ENCODE measurements at places on chromosomes 1 and 21.
A peak's percentile ranks its signal among the peaks of the same experiment; 100 is the strongest.

DNA sequence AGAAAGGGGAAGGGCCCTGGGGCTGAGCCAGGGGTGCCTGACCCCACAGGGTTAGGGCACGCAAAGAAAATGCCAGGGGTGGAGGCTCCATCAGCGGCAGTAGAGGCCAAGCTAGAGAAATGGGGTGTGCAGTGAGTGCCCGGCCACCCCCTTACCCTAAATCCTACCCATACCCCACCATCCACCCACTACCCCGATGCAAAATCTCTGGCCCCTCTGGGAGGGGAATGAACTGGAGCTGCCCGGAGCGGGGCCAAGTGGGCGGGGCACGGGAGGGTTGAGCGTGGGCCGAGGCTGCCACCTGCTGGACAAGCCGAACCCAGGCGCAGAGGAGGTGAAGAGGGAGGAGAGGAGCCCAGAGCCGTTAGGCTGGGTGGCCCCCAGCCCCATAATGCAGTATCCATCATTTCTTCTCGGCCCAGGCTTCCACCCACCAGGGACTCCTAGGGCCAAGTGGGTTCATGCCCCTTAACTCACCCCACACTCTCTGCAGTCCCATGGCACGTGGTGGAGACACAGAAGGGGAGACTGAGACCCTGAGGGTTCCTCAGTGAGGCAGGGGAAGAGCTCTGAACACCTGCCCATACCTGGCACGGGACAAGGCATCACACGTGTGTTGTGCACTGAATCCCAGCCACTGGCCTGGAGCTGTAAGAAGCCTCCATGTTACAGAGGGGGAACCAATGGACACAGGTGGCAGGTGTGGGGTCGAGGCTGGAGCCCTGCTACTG is 1.4 kb upstream of the C1QC start:
- DNase-seq = peak; percentile 71
- no peaks in the 10 kb centered on the region for H3K36me3 ChIP-seq
- H3K27ac ChIP-seq = no peak overlapping the region

GRCh38 chr1:3456449-3456963 is 2.0 kb downstream of the ARHGEF16 start:
- H3K27ac ChIP-seq = no peak overlapping the region
- H3K4me1 ChIP-seq = no peaks in the 10 kb centered on the region
- no peak for DNase-seq
- peaks cover 12% of the 10 kb centered on the region for H3K27me3 ChIP-seq
- H3K36me3 ChIP-seq = no peaks in the 10 kb centered on the region

DNA sequence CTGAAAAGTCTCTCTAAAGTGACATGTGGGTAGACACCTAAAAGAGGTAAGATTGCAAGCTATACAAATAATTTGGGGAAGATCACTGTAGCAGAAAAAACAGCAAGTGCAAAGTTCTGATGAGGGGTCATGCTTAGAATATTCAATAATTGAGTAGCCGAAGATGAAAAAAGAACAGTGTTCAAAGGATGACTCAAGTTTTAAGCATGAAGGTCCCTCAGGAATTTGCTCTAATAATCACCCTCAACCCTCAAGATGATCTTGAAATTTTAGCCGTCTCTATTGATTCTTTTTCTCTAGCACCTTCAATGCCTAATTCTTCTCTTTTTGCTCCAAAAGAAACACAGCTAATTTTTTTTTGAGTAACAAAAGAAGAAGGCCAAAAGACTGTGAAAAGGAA is 190.6 kb upstream of the ZNHIT6 start:
- DNase-seq = no peak
- no peaks in the 10 kb centered on the region for H3K27me3 ChIP-seq
- no peak overlapping the region for H3K4me3 ChIP-seq
- no peak overlapping the region for H3K27ac ChIP-seq
- no peaks in the 10 kb centered on the region for H3K36me3 ChIP-seq

DNA sequence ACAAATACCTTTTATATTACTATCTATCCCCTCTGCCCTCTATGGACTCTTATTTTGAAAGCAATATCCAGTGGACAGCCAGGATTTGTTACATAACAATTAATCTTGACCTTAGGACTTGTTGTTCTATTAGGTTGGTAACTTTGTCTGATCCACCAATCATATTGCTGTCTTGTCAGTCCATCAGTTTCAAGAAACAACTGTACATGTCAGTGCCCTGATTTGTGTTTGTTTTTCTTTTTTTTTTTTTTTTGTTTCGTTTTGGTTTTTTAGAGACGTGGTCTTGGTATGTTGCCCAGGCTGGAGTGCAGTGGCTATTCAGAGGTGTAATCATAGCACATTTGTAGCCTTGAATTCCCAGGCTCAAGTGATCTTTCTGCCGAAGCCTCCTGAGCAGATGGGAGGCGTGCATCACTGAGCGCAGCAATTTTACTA is 1.5 kb upstream of the SCP2 start:
- no peaks in the 10 kb centered on the region for H3K36me3 ChIP-seq
- H3K27ac ChIP-seq = no peak overlapping the region
- peaks cover 6% of the 10 kb centered on the region for H3K27me3 ChIP-seq
- peaks cover 22% of the 10 kb centered on the region for H3K4me1 ChIP-seq
- no peak for DNase-seq

DNA sequence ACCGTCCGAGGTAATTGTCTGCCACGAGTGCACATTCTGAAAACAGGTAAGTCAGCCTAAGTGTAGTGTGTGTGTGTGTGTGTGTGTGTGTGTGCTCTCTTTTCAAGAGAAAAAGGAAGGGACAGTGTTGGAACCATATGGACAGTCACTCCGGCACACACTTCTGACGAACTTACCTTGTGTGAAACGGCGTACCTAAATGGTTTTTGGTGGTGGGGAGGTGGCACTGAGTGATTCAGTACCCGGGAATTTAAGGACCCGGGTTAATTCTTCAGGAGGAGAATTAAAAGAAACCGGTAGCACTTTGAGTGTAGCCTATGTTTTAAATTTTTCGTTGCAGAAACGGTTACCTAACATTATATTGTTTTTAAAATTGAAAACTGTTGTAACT is 286 bp downstream of the ODR4 start:
- peak overlapping the region; percentile 99 for H3K4me3 ChIP-seq
- no peak for DNase-seq
- no peaks in the 10 kb centered on the region for H3K27me3 ChIP-seq
- peaks cover 25% of the 10 kb centered on the region for H3K36me3 ChIP-seq

DNA sequence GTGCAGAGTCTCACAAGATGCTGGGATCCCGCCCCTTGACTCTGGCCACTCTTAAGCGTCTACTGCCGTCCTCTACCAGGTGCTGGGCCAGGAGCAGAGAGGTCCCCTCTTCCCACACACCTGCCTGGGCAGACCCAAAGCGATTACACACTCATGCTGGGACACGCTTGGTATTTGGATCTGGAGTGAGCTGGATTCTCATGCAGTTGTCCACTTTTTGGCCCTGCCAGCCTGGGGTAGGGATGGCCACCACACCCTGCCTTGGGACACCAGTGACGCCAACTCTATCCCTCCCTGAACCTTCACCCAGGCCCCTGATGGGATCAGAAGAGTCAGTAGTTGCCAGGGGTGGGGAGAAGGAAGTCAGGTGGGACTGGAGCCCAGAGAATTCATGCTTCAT is 28.6 kb downstream of the ITPKB start:
- no peak for DNase-seq
- peaks cover 31% of the 10 kb centered on the region for H3K36me3 ChIP-seq
- no peaks in the 10 kb centered on the region for H3K27me3 ChIP-seq
- peaks cover 68% of the 10 kb centered on the region for H3K4me1 ChIP-seq

DNA sequence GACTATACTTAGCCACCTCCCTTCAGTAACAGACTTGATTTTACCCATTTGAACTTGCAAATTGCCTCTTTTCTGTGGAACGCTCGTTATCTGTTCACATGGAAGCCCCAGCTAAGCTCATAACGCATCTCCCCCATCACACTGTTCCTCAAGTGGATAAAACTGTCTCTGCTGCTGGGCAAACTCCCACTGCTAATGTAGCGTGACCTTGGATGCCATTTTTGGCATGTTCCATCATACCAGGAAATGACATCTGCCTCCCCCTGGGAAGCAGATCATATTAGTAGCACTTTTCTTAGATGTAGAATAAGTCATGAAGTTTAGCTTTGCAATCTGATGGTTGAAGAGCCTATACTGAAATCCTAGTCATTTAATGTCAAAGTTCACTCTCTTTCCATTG is 528.7 kb upstream of the PLXNA2 start:
- no peaks in the 10 kb centered on the region for H3K4me1 ChIP-seq
- no peaks in the 10 kb centered on the region for H3K27me3 ChIP-seq
- no peak overlapping the region for H3K27ac ChIP-seq

GRCh38 chr1:3066250-3066711 is 2.7 kb upstream of the PRDM16 start:
- DNase-seq = no peak
- no peak overlapping the region for H3K27ac ChIP-seq
- peaks cover 19% of the 10 kb centered on the region for H3K27me3 ChIP-seq
- peaks cover 2% of the 10 kb centered on the region for H3K36me3 ChIP-seq
- no peak overlapping the region for H3K4me3 ChIP-seq
- peaks cover 2% of the 10 kb centered on the region for H3K4me1 ChIP-seq

DNA sequence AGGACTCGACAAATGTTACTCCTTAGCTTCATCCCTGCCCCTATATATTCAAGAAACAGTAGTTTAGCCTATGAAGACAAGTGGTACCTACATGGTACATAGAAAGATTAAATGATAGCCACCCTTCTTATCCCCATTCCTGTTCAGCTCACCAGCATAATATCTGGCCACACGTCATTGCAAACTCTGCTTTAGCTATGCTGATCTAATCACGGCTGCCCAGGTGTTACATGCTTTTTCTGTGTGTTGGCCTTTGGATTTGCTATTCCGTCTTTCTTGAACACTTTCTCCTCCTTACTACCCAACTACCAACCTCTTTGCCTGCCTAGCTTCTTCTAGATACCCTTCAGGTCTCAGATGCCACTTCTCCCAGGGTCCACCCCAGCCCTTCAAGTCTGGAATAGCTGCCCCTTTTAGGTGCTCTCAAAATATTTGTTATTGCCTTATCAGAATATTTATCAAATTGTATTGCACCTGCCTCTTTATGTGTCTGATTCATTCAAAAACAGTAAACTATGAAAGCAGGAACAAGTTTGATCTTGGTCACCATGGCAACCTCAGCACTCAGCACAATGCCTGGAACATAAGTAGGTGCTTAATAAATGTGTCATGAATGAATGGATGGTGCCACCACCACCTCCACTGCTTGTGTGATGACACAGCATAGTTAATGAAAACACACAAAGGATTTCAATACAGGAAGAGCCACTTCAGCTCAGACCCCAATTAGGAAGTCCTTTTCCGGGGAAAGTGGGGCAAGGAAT is 11.4 kb upstream of the DNASE2B start:
- DNase-seq = no peak
- H3K27me3 ChIP-seq = peaks cover 4% of the 10 kb centered on the region
- H3K36me3 ChIP-seq = no peaks in the 10 kb centered on the region

GRCh38 chr1:167237000-167237399 is 16.3 kb downstream of the POU2F1 start:
- no peak overlapping the region for H3K4me3 ChIP-seq
- H3K27me3 ChIP-seq = no peaks in the 10 kb centered on the region
- no peak for DNase-seq
